ENCODE measurements at places on chromosomes 3 and 15. TPM values are rescaled to one million over a fixed set of nuclear protein-coding genes. Genes with fewer than 3 reads are reported as not detected.

Gene SELENOT
- 105 TPM for total RNA-seq

DNA sequence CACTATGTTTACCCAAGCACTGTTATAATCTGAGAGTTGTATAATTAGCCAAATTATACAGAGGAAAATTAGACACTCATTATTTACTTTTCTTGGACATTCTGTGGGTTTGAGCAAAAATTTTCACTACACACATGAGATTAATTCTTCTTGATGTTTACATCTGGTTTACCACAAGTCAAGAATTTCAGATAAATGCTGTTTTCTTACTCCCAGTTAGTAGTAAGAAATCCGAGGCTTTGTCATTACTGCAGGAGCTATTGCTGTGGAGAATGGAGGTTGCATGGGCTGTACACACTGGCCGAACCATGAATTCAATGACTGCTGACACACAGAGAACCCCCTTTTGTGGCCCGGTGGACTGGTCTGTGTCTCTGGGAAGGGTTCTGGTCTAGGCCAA, 207.7 kb upstream of the CFAP20DC start:
- DNase-seq, result no peak

GRCh38 chr3:8493744-8494143, 7.9 kb upstream of the LMCD1 start:
- no peak for DNase-seq

DNA sequence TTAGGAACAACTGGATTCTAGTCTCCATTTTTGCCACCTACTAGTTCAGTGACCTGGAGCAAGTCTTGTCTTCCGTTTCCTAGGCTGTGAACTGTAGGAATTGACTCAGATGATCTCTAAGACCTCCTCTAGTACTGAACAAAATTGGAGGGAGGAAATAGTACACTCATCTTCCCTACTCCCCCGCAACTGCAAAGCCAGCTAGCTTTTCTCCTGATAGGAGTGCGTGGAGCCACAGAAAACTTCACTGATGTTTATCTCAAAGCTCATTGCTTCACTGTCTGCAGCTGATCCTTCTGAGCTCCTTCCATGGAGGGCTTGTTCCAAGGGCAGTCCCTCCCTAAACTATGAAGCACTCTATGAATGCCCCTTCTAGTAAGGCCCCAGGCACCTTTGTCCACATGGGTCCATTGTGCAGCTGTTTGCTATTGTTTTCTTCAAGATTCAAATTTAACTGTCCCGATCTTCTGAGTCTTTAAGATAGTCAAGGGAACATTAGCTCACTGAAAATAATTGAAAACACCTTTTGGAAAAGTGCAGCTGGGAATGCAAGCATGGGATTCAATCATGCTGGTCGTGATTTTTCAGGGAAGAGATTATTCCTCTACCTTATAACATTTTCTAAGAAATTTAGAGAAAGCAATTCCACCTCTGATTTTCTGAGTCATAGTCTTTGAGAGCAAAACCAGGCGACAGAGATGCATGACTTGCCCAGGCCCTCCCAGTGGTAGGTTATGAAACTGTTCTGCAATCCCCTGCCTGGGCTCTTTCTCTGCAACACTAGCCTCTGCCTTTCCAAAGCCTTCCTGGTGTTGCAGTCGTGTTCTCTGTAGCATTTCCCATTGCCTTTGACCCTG, 24.3 kb downstream of the FILIP1L start:
- peak; percentile 45 for DNase-seq

DNA sequence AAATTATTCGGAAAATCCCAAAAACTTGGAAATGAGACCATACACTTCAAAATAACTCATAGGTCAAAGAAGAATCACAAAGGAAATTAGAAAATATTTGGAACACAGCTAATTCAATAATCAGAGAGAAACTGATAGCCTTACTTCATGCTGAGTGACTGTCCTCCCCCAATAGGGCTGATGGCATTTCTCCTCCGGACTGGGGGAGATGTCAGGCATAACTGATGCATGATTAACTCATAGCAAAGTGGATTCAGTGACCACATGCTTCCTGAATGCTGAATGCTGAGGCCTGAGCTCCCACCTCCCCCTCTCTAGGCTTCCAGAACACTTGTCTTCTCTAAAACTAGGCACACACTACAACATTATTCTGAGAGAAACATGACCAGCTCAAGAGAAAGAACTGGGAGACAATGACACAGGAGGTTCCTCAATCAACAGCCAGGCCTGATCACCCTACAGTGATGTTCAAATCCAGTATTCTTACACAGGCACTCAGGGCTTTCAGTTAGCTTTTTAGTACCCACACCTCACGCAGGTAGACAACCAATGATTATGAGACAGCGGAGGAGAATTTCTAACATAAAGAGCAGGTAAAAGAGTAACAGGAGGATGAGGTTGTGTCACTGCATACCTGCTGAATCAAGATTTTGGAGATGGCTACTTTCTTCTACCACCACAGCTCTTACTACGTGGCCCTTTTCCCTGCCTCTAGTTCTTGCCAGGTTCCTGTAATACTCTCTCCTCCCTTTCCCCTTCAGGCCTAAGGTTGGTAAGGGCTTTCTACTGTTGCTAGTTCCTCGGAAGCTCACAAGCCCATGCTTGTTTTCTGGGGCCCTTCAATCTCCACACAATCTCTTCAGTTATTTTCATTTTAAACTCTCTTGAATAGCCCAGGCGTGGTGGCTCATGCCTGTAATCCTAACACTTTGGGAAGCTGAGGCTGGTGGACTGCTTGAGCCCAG, 96.1 kb downstream of the FMN1 start:
- no peak for DNase-seq

DNA sequence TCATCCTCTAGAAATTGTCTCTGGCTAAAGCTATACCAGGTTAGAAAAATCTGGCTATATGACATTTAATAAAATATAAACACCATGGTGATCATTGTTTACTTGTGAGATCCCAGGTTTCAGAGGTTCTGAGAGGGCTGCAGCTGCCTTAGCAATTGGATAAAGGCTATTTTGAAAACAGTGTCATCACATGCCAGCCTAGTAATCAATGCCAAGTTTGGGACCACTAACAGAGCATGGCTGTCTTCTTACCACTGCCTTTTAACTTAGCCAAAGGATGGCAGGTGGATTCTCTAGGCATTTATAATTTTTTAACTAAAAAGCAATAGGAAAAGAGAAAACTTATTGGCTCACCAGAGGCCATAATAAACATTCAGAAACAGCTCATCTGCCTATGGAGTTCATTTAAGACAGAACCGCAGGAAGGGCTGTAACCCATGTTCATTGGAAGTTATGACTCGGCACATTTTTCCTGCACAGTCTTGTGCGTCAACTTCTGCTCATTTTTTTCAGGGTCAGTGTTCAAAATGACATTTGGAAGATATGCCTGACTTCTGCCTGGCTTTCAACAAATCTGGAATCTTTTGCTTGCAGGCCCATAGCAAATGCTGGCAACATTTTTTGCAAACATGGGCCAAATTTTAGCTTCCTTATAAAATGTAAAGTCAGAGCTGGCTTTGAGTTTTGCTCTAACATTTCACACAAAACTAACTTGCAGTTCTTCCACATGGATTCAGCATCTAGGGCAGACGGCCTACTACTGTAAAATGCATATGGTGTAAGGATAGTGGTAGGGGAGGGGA, 476.0 kb upstream of the TBL1XR1 start:
- DNase-seq, result no peak
